ENCODE measurements at places on chromosomes 12 and 14. TPM values are rescaled to one million over a fixed set of nuclear protein-coding genes. Genes with fewer than 3 reads are reported as not detected.
A peak's percentile ranks its signal among the peaks of the same experiment; 100 is the strongest.

DNA sequence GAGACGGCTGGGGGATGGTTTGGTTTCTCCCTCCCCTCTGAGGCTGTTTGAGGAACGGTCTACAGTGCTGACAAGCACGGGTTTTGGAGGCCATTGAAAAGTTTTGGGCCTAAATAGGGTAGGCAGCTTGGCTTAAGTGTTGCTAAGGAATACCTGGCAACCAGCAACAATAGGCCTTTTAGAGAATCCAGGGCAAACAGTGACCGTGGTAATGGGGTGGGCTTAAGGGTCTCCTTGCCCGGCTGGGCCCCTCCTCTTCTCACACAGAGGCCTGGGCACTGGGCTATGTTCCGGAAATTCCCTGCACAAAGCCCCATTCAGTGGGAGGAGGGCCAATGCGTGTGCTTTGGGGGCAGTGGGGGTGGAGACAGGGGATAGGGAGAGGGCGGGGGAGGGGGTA, 55.4 kb downstream of the ASCL1 start:
- no peak for DNase-seq

GRCh38 chr12:66269757-66270383, 32.4 kb upstream of the HELB start:
- DNase-seq = peak; percentile 70

DNA sequence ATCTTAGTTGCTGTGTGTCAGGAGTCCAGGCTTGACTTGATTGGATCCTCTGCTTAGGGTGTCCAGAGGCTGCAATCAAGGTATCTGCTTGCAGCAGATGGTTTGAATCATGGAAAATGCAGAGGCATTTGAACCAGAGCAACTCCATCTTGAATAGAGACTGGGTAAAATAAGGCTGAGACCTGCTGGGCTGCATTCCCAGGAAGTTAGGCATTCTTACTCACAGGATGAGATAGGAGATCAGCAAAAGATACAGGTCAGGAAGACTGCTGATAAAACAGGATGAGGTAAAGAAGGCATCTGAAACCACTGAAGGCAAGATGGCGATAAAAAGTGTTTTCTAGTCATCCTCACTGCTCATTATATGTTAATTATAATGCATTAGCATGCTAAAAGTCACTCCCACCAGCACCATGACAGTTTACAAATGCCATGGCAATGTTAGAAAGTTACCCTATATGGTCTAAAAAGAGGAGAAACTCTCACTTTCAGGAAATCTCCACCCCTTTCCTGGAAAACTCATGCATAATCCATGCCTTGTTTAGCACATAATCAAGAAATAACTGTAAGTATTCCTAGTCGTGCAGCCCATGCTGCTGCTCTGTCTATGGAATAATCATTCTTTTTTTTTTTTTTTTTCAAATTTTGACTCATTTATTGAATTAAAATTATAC, 218.3 kb upstream of the CPNE8 start:
- DNase-seq = no peak

- no peak for DNase-seq
Observed at GRCh38 chr12:50302686-50303085, 19.4 kb upstream of the LIMA1 start.

DNA sequence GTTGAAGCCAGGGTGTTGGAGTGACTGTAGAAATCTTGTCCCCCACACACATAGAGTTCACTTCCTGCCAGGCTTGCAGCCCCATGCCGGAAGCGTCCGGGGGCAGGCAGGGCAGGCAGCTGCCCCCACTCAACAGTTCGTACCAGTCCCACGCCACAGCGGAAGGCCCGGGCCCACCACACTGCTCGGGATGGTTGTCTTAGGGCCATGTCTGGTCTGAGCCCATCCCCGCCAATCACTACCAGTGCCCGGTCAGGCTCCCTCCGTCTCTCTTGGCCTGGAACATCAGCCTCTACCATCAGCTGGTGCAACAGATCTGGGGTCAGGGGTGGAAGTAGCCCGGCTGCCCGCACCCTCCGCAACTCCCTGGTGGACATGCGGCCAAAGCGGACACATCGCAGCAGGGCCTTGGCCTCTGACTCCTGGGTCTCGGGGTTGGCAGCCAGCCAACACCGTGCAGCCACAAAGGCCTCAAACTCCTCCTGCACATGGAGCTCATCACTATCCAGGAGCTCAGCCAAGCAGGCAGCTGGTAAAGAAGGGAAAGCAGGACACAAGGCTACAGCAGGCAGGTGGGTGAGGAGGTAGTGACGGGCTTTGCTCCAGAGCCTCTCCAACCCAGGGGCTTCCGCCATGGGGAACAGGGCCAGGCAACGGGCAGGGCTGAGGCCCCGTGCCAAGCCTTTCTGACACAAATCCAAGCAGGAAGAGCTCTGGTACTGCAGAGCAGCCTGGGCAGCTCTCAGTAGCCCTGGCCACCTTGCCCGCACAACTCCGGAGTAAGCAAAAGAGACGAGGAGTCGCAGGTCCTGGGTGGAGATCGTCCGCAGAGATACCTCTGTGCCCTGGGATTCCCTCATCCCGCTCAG, 5.9 kb downstream of the KLHL33 start:
- no peak for DNase-seq

DNA sequence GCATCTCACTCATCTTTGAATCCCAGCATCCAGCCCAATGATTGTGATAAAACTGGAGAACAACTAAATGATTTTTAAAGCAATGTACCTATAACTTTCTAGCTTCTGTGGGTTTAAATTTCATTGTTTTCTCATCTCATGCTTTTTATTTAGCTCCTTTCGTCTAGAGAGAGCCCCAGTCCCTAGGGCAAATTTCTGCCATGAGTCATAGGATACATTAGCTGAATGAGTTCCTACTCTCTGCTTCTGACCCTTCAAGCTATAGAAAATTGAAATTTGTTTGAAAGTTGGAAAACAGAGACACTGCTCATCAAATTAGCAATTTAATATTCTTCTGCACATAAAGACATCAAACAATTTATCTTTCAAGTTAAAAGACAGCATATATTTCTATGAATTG, 113.9 kb downstream of the KIF21A start:
- DNase-seq = peak; percentile 46

DNA sequence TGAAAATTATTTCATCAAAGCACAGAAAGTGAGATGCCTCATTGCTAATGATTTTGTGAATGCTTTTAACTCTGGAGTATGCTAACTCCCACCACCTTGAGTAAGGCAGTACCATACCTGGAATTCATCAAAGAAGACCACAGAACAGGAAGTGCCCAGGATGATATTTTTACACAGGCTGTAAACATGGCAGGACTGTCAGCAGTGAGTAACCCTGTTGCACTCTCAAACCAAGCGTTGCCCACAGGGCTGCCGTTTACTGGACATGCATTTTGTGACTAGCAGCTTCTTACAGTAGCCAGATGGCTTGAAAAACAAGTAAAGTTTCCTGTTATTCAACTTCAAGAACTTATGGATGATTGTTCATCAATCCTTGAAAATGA, 42.4 kb downstream of the RALGAPA1 start:
- no peak for DNase-seq

- no peak for DNase-seq
Observed at GRCh38 chr14:100103250-100104005, 38.2 kb downstream of the EVL start.

GRCh38 chr12:114339626-114340025, 66.3 kb downstream of the TBX5 start:
- no peak for DNase-seq

CIPC gene
- 21.8 TPM for total RNA-seq

TMTC1 gene
- 0.52 TPM for total RNA-seq

UBC gene
- total RNA-seq = 2,164 TPM

TULP3 gene
- total RNA-seq = 27.1 TPM

ADGRD1 gene
- total RNA-seq = 0.05 TPM

PTPRB gene
- 5.7 TPM for total RNA-seq

FAM90A1 gene
- total RNA-seq = 0.10 TPM

Measured in renal cortical epithelial cell (primary cell).